LoVo (cell line): ENCODE measurements at places on chromosomes 16 and 17.
A peak's percentile ranks its signal among the peaks of the same experiment; 100 is the strongest.

- DNase-seq: no peak
These were observed 232.1 kb downstream of the FTO start for GRCh38 chr16:53936052-53936451.

DNA sequence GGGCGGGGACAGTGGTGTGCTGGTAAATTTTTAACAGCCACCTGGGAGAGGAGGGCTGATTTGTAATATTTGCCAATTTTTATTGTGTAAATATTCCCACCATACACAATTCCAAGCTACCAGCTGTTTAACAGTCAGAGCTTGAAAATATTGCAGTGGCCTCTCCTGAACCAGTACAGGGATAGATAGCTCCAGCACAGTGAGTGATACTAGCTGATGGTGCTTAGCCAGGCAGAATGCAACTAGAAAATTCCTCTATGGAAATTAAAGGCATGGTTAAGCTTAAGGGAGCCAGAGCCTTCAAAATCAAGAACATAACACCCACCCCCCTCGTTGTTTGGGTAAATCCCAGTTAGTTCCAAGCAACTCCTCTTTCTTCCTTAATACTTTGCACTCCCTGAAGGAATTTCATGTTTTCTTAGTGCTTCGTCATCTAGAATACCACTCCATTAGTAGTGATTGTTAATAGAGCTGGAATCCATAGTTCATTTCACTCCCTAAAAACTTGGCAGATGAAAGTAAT is 96.6 kb downstream of the CYB561 start:
- no peak for DNase-seq

GRCh38 chr16:154217-155030 is 2.0 kb downstream of the HBZ start:
- no peak for DNase-seq

DNA sequence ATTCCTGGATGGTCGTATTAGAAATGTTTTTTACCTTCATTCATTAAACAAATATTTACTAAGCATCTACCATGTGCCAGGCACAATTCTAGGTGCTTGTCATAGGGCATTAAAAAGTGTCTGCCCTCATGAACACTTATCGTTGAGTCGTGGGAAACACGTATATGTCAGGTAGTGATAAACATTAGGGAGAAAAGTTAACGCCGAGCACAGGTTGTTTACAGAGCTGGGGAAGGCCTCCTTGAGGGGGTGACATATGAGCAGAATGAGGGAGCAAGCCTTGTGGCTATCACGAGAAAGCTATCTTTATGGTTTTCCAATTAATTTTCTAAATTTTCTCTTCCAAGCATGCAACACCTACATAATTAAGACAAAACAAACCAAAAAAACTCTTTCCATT is 985 bp upstream of the ZNF213 start:
- DNase-seq: no peak

DNA sequence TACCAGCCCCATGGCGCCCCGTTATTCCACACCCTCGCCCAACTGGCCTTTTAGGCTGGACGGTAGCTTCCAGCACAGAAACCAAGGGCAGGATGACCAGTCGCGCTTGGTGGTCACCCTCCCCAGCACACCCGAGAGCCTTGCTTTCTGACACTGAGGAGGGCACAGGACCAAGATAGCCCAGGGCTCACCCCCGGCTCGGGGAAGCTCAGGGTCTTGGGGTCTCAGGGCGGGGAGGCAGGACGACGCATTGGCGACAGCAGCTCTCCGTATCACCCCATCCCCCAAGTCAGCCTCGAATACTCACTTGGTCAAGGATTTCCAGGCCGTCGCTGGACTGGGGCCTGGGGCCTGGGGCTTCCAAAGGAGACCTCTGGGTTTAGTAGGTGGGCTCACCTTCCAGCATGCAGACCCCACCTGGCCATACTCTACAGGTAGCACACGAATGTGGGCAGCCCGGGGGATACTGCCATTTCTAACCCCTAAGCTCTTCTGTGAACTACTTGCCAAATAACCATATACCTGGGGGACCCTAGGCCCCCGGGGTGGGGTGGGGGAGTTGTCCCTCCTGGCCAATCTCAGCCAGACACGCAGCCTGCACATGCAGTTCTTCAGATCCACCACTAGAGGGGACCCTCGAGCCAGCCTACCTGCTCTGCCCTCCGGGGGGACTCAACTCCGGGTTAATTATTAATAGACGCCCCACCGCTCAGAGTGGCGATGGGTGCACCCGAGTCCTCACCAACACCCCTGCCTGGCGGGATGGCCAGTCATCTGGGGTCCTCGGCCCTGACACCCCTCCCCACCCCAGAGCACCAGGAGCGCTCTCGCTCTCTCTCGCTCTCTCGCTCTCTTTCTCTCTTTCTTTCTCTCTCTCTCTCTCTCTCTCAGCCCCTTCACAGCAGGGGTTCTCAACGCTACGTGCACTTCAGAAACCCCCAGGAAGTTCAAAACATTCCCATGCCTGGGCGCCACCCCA is 30.0 kb downstream of the TBC1D16 start:
- peak; percentile 78 for DNase-seq

DNA sequence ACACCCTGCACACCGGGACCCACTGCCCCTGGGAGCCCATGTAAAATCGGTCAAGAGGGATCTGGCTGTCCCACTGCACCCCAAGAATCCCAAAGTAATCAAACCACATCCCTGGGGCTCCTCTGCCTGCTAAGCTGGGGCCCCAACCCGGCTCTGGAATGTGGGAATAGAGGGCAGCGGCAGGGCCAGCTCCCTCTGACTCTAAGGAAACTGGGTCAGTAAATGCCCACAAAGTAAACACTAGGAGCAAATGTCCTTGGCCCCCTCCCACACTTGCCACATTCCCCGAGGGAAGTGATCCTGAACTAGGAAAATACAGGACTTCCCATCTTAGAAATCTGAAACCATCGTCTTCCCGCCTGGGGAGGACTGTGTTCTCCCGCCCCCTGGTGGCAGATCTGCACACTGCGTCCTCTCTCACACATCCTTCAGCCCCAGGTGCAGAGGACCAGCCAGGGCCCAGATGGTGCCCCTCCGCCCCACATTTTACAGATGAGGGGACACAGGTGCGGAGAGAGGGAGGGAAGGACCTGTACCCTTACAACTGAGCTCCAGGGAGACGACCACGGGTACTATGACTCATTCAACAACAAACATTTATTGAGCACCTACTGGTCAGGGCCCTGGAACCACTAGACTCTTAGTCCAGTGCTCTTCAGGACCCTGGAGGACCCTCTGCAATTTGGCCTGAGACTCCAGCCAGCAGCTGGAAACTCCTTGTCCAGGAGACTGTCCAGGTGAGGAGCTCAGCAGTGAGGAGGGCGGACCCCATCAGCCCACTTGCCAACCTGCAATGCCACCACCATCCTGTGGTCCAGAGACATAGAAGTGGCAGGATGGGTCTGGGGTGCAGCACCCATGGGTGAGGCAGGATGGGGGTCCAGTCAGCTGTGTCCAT is 10.1 kb downstream of the P3H4 start:
- DNase-seq: peak; percentile 83

GRCh38 chr17:27635275-27635823 is 4.4 kb downstream of the LGALS9 start:
- no peak for DNase-seq
